ENCODE measurements at places on chromosomes 7 and 10. TPM values are rescaled to one million over a fixed set of nuclear protein-coding genes. Genes with fewer than 3 reads are reported as not detected.

DNA sequence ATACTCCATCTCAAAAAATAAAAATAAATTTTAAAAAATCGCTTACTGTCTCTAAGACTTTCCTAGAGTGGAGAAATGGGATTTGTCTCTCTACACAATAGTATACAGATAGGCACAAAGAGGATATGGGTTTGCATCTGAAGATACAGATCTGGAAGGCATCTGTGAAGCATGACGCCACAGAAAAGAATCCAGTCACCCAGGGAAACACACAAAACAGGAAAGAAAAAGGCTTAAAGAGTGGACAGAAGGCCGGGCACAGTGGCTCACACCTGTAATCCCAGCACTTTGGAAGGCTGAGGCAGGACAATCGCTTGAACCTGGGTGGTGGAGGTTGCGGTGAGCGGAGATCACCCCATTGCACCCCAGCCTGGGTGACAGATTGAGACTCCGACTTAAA is 61.3 kb downstream of the SKIDA1 start:
- no peak overlapping the region for H3K4me3 ChIP-seq
- no peaks in the 10 kb centered on the region for H3K36me3 ChIP-seq
- DNase-seq = no peak
- H3K27me3 ChIP-seq = no peaks in the 10 kb centered on the region
- no peak overlapping the region for H3K27ac ChIP-seq
- no peaks in the 10 kb centered on the region for H3K4me1 ChIP-seq

DNA sequence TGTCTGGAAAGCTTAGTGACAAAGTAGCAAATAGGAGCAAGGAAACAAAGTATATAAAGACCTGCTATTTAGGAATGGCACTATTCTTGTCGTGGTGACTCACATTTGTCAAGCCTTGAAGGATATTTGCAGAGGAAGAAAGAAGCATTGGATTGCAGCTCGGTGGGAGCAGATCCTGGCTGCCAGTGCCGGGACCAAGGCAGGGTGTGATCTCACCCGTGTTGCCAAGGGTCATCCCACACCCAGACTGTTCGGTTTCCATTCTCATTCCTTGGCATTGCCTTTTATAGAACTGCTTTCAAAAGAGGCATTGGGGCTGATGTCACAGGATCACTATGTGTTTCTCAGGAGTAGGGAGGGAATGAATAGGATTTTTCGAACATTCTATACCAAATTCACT is 176.2 kb downstream of the GALNT17 start:
- H3K27ac ChIP-seq = peak overlapping the region; percentile 41
- no peak for DNase-seq
- H3K4me1 ChIP-seq = no peaks in the 10 kb centered on the region
- H3K36me3 ChIP-seq = no peaks in the 10 kb centered on the region
- H3K27me3 ChIP-seq = no peaks in the 10 kb centered on the region
- no peak overlapping the region for H3K4me3 ChIP-seq

GRCh38 chr7:121328508-121329190 is at the start of gene WNT16:
Gene WNT16 (plus strand): TSS chr7:121329000. CDS start chr7:121329293, 293 bp downstream.
- no peaks in the 10 kb centered on the region for H3K36me3 ChIP-seq
- H3K27me3 ChIP-seq = peaks cover 69% of the 10 kb centered on the region
- H3K4me3 ChIP-seq = peak within 1 kb of the TSS; percentile 65
- peaks cover 9% of the 10 kb centered on the region for H3K4me1 ChIP-seq

Gene PSTK
- total RNA-seq = 5.2 TPM

Gene SRRM3
- total RNA-seq = 0.69 TPM

DNA sequence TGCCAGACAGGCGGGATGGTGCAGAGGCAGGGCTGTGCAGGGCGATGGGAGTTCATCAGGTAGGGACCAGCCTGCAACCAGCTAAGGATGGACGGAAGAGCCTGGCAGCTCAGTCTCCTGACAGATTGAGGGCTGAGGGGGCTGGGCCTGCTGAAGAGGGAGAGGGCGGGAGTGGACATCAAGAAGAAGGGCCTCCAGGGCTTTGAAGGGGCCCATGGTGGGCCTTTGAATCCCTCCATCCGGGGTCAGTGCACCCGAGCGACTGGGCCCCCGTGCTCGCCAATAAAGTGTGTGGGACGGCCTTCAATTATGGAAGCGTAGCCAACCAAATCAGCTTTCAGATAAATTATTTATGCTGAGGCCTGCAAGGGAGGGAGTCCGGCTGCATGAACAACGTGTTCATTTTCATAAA is 431.2 kb downstream of the RPS24 start:
- H3K27ac ChIP-seq = no peak overlapping the region
- DNase-seq = no peak
- no peaks in the 10 kb centered on the region for H3K36me3 ChIP-seq
- H3K4me3 ChIP-seq = no peak overlapping the region
- no peaks in the 10 kb centered on the region for H3K4me1 ChIP-seq

DNA sequence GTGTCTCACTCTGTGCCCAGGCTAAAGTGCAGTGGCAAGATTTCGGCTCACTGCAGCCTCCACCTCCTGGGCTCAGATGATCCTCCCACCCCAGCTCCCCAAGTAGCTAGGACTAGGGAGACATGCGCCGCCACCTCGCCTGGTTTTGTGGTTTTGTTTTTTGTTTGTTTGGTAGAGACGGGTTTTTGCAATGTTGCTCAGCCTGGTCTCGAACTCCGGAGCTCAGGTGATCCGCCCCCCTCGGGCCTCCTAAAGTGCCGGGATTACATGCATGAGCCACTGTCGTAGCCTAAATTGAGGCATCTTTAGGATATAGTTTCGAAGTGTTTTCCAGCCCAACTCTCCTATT is 781 bp downstream of the ZNF727 start:
- H3K4me1 ChIP-seq = no peaks in the 10 kb centered on the region
- DNase-seq = no peak
- no peaks in the 10 kb centered on the region for H3K27me3 ChIP-seq

DNA sequence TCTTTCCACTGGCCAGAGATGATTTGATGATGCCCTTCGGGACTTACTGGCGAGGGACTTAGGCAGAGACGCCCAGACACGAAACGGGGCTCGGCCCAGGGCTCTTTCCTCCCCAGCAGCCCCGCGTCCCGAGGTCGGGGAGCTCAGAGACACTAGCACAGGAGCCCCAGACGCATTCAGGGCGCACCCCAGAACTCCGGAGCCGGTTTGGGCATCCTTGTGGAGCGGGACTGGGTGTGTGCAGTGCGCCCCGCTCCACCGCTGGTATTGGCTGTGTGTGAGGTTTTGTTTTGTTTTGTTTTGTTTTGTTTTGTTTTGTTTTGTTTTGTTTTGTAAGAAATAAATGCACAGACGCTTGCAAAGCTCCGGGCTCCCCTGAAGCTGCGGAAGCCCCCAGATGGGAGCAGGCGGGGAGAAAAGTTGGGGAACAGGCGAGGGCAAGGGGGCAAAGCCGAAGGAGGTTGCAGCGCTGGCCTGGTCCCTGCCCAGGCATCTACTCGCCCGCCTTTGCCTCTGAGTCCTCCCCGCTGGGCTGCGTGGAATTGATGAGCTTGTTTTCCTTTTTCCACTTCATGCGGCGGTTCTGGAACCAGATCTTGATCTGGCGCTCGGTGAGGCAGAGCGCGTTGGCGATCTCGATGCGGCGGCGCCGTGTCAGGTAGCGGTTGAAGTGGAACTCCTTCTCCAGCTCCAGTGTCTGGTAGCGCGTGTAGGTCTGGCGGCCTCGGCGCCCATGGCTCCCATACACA is 1.9 kb upstream of the HOXA5 start:
- peak overlapping the region; percentile 83 for H3K27ac ChIP-seq
- peak; percentile 45 for DNase-seq
- H3K4me3 ChIP-seq = peak overlapping the region; percentile 11
- H3K36me3 ChIP-seq = peaks cover 37% of the 10 kb centered on the region
- H3K4me1 ChIP-seq = peaks cover 23% of the 10 kb centered on the region
- H3K27me3 ChIP-seq = no peaks in the 10 kb centered on the region

DNA sequence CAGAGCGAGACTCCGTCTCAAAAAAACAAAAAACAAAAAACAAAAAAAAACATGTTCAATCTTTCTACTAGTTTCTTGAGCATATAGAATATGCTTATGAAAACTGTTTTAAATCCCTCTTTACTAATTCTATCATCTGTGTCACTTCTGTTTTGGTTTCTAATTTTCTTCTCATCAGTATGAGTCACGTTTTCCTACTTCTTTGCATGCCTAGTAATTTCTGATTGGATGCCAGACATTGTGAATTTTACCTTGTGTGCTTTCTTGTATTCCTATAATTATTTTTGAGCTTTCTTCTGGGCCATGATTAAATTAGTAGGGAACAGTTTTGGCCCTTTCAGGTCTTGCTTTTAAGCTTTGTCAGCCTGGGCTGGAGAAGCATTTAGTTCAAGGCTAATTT is 9.9 kb downstream of the MICU1 start:
- no peak for DNase-seq
- H3K4me1 ChIP-seq = peaks cover 20% of the 10 kb centered on the region
- no peak overlapping the region for H3K4me3 ChIP-seq
- no peaks in the 10 kb centered on the region for H3K36me3 ChIP-seq

Gene UCMA
- not detected for total RNA-seq

- DNase-seq = no peak
- H3K27ac ChIP-seq = no peak overlapping the region
- no peaks in the 10 kb centered on the region for H3K36me3 ChIP-seq
- no peak overlapping the region for H3K4me3 ChIP-seq
Measured at GRCh38 chr10:1654811-1655356, 82.4 kb downstream of the ADARB2 start.

DNA sequence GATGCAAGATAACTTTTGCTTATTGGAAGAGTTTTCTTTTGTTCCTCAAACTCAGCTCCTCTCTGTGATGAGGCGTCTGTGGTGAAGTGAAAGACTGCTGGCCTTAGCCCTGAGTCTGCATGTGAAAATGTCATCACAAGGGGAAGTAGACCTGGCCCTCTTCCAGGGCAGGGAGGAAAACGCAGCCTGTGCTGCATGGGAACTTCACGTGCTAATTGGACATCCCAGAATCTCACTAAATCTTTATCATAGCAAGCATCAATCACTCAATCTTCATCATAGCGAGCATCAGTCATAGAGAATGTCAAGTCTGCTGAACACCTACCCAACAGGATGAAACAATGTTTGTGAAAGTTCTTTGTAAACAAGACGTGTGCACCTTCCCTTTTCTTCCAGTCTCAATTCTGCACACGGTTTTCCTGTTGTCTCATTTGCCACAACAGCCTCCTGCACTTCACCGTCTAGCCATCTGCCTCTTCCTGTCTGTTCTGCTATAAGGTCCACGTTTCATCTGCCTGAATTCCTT is 314.6 kb downstream of the FRMD4A start:
- peak; percentile 52 for DNase-seq
- H3K36me3 ChIP-seq = no peaks in the 10 kb centered on the region
- no peaks in the 10 kb centered on the region for H3K4me1 ChIP-seq
- H3K4me3 ChIP-seq = no peak overlapping the region
- no peaks in the 10 kb centered on the region for H3K27me3 ChIP-seq

Gene TMEM270
- not detected for total RNA-seq

GRCh38 chr10:129192344-129193128 is 274.5 kb upstream of the MGMT start:
- peak; percentile 90 for DNase-seq
- H3K36me3 ChIP-seq = no peaks in the 10 kb centered on the region
- H3K4me1 ChIP-seq = no peaks in the 10 kb centered on the region
- H3K27ac ChIP-seq = no peak overlapping the region
- no peaks in the 10 kb centered on the region for H3K27me3 ChIP-seq

GRCh38 chr10:131181456-131181855 is 130.1 kb downstream of the TCERG1L start:
- H3K4me3 ChIP-seq = no peak overlapping the region
- H3K27me3 ChIP-seq = peaks cover 16% of the 10 kb centered on the region
- no peaks in the 10 kb centered on the region for H3K4me1 ChIP-seq
- no peak for DNase-seq
- no peak overlapping the region for H3K27ac ChIP-seq
- no peaks in the 10 kb centered on the region for H3K36me3 ChIP-seq

- H3K27ac ChIP-seq = no peak overlapping the region
- no peak for DNase-seq
- no peaks in the 10 kb centered on the region for H3K36me3 ChIP-seq
Measured at GRCh38 chr10:17026686-17027485, 102.7 kb downstream of the CUBN start.

Measured in psoas muscle (tissue), 8 donors.